ENCODE measurements at places on chromosomes 5 and 9.
A peak's percentile ranks its signal among the peaks of the same experiment; 100 is the strongest.

DNA sequence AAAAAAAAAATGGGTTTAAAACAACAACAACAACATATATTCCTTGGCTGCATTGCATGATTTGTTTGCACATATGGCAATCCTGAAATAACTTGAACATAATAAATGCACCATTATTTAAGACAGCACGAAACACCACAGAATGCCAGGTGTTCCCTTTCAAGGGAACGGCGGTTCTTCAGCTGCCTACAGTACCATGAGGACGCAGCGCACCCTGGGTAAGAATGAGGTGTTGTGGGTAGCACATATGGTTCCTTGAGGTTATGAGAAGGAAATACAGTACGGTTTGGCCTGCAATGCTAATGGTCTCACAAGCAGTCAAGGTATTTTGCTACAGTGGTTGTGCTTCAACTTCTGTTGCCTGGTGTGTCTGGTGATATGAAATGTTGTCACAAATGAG is 174.8 kb downstream of the SLC12A2 start:
- DNase-seq, result no peak

GRCh38 chr5:93100428-93100827 is 480.6 kb downstream of the NR2F1-AS1 start:
- DNase-seq, result no peak

GRCh38 chr5:72379936-72380335 is 59.8 kb downstream of the PTCD2 start:
- DNase-seq, result no peak

DNA sequence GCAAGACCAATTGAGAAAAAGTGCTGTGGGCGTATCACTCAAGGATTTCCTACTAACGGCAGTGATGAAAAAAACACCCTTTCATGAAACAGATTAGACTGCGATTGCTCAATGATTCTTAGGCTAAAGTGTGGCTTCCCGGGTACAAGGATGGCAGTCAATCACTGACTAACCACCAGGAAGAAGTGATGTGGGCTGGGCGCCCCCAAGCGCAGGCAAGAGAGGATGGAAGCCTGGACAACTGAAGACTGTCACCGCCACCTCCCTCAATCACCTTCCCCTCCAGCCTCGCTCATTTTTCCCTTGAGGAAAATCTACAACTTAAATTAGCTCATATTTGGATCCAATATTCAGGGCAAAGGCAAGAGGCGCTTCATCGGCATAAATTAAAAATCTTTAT is 707.2 kb downstream of the MTRR start:
- no peak for DNase-seq

- DNase-seq, result no peak
Observed at GRCh38 chr5:56175488-56175887, 57.6 kb downstream of the ANKRD55 start.

- DNase-seq, result no peak
Observed at GRCh38 chr5:142931896-142932686, 161.9 kb downstream of the ARHGAP26 start.

DNA sequence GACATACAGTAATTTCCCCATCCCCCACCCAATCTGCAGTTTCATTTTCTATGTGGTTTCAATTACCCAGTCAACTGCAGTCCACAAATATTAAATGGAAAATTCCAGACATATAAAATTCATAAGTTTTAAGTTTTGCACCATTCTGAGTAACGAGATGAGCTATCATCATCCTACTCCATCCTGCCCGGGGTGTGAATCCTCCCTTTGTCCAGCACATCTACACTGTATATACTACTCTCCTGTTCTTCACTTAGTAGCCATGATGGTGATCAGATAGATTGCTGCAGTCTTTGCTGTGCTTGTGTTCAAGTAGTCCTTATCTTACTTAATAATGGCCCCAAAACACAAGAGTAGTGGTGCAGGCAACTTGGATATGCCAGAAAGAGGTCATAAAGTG is 11.3 kb downstream of the OXCT1 start:
- no peak for DNase-seq

- no peak for DNase-seq
Observed at GRCh38 chr9:33211695-33212393, 28.1 kb upstream of the SPINK4 start.

GRCh38 chr5:83554686-83555085 is 83.1 kb downstream of the VCAN start:
- no peak for DNase-seq

DNA sequence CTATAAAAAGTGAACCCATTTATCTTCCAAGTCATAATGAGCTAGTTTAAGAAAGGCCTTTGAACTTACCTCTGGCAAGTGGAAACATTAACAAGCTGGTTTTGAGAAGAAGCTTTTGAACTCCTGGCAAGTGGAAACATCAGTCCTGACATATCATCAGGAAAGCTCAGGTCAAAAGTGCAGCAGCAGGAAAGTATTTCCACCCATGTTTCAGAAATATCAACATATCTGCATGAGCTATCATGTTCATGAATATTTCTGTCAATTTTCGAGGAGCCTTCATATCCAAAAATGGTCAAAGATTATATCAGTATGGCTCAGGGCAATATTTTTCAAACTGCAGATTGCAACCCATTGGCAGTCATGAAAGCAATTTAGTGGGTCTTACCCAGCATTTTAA is 133.9 kb downstream of the PLK2 start:
- DNase-seq, result no peak

- no peak for DNase-seq
Observed at GRCh38 chr5:80181618-80182211, 74.1 kb downstream of the SERINC5 start.

GRCh38 chr5:43634621-43635020 is 31.6 kb downstream of the NNT start:
- no peak for DNase-seq

DNA sequence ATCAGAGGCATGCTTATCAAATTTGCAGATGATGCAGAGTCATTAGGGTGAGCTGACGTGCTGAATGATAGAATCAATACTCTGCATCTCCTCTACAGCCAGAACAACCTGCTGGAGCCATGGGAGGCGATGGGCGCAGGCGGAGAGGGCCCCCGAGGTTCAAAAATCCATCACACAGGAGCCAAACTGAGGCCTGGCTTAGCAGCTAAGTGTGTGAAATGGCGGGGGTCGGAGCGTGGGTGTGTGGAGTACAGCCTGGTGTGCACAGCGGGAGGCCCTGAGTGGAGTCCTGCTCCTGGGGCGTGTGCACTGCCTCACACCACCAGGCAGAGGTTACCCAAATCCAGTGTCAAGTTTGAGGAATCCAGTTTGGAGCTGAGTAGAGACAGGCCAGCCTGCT is 73.2 kb downstream of the MVB12B start:
- DNase-seq, result no peak

GRCh38 chr5:123598028-123598689 is 86.2 kb downstream of the CSNK1G3 start:
- DNase-seq, result no peak

- no peak for DNase-seq
Observed at GRCh38 chr5:22611327-22611726, 241.8 kb downstream of the CDH12 start.

GRCh38 chr9:19154135-19154612 is 26.9 kb upstream of the PLIN2 start:
- DNase-seq, result peak; percentile 92

DNA sequence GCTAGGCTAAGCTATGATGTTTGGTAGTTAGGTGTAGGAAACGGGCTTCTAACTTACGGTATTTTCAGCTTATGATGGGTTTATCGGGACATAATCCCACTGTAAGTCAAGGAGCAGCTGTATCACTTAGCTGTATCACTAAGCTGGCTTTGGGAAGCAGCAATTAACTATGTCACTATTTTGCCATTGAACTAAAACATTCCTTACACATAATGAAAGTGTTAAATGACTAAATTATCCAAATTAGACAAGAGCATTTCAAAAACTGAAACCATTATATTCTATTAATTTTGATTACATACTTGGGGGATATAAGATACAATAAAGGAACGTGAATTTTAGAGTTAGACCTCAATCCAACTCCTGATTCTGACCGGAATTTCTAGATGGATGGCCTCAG is 188.3 kb downstream of the AGTPBP1 start:
- no peak for DNase-seq

GRCh38 chr5:123855609-123856008 is 343.6 kb downstream of the CSNK1G3 start:
- DNase-seq, result no peak

DNA sequence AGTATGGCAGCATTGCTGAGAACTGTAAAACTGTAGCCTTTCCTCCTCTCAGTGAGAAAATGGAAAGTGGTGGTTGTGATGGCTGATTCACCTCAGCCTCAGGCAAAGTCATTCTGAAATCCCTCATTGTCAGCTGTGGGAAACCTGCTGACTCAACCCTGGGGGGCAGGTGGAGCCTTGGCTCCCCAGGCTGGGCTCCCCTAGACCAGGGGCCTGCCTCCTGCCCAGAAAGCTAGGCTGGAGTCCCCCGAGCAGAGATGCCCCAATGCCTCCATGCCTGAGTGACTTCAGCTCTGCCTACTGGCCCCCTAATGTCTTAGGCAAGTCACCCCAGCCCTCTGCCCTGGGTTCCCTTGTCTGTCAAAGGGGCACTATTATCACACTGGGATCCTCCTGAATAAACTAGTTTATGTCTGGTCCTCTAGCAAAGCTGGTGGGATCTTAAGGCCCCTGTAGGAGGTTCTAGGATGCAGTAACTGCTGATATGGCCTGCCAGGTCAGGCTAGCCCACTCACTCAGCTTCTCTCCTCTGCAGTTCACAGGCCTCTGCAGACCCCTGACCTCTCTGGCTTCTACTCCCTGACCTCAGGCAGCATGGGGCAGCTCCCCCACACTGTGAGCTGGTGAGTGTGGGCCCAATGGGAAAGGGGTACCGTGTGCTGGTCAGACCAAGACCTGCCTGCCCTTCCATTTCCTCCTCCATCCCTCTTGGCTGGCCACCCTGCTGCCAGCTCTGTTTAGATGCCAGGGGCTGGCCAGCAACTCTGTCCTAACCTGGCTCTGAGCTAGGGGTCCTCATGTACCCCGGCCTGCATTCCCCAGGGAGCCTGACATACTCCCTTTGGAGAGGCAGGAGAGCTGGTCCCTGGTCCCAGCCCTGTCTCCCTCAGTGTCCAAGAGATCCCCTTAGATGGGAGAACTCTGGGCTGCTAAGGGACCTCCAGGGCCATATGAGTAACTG is 24.2 kb downstream of the TCF7 start:
- DNase-seq, result no peak

- no peak for DNase-seq
Observed at GRCh38 chr5:14487897-14488570, 93.6 kb upstream of the OTULINL start.

DNA sequence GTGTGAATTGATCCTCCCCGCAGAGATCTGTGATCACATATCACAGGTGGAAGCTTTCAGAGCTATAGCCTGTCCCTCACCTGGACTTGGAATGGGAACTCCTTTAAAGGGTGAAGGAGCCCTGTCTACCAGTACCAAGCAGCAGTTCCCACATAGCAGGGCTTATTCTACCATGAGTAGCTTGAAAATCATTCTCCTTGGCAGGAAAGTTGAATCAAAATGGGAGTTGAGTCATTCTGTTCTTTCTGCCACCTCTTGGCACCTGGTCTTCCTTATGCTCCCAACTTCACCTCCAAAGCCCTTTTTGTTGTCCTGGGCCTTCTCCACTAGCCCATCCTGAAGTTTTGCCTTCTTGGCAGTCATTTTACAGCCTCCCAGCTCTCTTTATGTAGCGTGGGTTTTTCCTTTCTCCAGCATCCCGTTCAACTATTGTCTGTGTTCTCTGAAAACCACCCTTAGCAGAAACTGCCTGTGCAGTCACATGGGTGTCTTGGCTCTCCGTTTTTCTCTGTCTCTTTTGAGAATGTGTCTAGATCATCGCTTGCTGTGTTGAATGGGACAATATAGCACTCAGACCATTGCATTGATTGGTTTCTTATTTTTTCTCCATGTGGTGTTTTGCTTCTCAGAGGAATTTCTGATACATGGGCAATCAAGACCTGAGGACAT is 222.2 kb downstream of the AOPEP start:
- DNase-seq, result no peak

- no peak for DNase-seq
Observed at GRCh38 chr5:154542581-154542980, 64.6 kb upstream of the HAND1 start.

GRCh38 chr5:11329679-11330078 is 568.6 kb upstream of the DAP start:
- DNase-seq, result no peak

DNA sequence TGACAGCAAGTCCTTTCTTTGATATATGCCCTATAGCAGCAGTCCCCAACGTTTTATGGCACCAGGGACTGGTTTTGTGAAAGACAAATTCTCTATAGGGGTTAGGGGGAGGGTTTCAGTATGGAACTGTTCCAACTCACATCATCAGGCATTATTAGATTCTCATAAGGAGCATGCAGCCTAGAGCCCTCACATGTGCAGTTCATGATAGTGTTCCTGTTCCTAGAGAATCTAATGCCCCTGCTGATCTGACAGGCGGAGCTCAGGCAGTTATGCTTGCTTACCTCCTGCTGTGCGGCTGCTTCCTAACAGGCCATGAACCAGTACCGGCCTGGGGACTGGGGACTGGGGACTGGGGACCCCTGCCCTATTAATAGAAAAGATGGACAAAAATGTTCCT is 2.7 kb upstream of the RAPGEF6 start:
- DNase-seq, result no peak

DNA sequence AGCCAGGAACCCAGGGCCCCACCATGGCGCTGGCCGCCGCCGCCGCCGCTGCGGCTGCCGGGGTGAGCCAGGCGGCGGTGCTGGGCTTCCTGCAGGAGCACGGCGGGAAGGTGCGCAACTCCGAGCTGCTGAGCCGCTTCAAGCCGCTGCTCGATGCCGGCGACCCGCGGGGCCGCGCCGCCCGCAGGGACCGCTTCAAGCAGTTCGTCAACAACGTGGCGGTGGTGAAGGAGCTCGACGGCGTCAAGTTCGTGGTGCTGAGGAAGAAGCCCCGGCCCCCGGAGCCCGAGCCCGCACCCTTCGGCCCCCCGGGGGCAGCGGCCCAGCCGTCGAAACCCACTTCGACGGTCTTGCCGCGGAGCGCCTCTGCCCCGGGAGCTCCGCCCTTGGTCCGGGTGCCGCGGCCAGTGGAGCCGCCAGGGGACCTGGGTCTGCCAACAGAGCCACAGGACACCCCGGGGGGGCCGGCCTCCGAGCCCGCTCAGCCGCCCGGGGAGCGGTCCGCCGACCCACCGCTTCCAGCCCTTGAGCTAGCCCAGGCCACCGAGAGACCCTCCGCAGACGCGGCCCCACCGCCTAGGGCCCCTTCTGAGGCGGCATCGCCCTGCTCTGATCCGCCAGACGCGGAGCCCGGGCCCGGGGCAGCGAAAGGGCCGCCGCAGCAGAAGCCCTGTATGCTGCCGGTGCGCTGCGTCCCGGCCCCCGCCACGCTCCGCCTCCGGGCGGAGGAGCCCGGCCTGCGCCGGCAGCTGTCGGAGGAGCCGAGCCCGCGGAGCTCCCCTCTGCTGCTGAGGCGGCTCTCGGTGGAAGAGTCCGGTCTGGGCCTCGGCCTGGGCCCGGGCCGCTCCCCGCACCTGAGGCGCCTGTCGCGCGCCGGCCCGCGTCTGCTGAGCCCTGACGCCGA is 749 bp downstream of the SOWAHA start:
- DNase-seq, result no peak

GRCh38 chr9:127785933-127786772 is at the start of gene CDK9:
CDK9 (plus strand) TSS chr9:127786034; CDS start chr9:127786149, 115 bp downstream.
- DNase-seq, result peak; percentile 93

DNA sequence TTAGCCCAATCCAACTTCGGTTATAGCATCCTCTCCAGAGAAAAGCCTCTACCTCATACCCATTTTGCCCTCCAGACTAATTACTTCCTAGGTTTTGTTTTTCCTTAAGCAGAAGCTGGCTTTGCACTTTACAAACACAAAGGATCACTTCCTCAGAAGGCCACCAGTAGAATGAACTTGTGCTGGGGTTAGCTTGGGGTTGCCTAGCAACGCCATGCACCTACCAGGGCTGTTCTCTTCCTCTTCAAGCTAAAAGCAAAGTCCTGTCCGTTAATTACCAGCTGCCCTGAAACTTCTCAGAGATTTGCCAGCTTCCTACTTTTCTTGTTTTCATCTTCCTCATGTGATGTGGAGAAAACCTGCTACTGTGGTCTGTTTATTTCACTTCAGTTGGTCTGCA is 132.0 kb upstream of the WWC1 start:
- peak; percentile 48 for DNase-seq

Data from inflammatory macrophage treated with lipopolysaccharide for 1 hour (primary cell).